NCI-H146 (cell line): ENCODE measurements at places on chromosomes 11 and 22.

- no peak for DNase-seq
Observed at GRCh38 chr11:34793666-34794065, 122.5 kb downstream of the APIP start.

DNA sequence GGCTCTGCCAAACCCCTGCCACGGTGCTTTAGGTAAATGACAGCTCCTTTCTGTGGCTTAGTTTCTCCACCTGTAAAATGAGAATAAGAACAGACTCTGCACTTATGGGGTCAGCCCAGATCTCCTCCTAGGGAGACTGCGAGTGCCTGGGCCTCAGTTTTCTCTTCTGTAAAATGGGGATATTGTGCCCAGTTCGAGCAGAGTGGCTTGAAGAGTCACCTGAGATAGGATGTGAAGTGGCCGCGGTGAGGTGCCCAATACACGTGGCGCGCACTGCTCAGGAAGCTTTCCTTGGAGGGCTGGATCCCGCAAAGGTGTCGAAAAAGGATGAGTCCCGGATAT is 473 bp upstream of the EMID1 start:
- no peak for DNase-seq

- peak; percentile 48 for DNase-seq
Observed at GRCh38 chr11:848380-848931, 5.8 kb downstream of the TSPAN4 start.

DNA sequence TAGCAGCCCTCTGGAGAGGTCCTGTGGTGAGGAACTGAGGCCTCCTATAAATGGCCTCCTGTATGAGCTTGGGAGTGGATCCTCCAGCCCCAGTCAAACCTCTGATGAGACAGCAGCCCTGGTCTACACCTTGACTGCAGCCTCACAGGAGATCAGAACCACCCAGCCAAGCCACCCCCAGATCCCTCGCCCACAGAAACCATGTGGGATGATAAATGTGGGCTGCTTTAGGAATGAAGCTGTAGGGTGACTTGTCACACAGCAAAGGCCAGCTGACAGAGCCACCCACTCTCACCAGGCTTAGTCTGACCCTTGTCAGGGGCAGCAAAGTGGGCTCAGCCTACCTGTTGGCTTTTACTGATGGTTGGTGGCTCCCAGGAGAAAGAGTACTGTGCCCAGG is 6.5 kb upstream of the KCNQ1OT1 start:
- no peak for DNase-seq

DNA sequence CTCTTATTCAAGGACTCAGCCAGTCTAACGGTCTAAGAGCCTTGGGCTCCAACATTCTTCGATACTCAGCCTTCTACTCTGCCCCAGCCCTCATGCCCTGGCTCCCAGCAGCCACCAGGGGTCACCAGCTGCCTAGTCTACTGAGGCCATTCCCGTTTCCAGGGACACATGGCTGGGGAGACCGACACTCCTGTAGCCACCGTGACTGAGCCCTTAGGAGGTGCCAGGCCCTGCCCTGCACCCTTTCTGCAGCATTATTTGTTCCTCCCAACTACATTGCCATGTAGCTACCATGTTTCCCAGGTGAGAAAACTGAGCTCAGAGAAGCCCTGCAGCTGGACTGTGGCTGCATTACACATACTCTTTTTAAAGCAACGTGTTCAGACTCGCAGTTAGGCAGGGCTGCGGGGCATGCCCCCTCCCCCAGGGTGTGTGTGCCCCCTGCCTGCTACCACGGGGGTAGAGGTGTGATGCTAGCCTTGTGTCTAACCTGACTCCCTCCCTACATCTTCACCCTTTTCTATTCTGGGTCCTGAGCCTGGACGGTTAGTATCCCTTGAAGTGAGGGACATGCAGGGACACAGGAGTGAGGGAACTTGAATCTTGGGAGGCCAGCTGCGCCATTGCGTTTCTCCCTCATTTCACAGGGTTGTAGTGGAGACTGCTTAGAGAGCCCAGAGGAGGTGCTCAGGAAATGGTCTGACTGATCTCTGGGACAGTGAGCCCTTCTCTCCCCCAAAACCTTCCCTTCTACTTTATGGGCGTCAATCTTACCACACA is 17.5 kb downstream of the ATG16L2 start:
- DNase-seq: peak; percentile 70

DNA sequence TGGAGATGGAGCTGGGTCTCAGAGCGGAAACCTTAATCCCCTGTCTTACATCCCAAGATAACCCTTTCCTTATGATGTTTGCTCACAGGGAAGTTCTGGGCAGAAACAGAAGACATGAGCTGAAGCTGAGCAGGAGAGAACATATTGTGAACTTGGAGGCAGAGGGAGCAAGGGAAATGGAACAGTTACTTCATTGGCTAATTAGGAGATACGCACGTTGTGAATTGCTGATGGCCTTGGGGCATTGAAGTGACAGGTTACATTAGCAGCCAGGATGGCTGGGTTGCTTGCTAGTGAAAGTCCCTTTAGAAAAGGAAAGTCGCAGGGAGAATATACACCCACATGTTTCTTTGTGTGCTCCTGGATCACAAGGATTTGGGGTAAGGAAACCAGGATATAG is 48.7 kb downstream of the TENM4 start:
- no peak for DNase-seq

- DNase-seq: no peak
Observed at GRCh38 chr22:25833676-25834075, 91.7 kb downstream of the MYO18B start.

DNA sequence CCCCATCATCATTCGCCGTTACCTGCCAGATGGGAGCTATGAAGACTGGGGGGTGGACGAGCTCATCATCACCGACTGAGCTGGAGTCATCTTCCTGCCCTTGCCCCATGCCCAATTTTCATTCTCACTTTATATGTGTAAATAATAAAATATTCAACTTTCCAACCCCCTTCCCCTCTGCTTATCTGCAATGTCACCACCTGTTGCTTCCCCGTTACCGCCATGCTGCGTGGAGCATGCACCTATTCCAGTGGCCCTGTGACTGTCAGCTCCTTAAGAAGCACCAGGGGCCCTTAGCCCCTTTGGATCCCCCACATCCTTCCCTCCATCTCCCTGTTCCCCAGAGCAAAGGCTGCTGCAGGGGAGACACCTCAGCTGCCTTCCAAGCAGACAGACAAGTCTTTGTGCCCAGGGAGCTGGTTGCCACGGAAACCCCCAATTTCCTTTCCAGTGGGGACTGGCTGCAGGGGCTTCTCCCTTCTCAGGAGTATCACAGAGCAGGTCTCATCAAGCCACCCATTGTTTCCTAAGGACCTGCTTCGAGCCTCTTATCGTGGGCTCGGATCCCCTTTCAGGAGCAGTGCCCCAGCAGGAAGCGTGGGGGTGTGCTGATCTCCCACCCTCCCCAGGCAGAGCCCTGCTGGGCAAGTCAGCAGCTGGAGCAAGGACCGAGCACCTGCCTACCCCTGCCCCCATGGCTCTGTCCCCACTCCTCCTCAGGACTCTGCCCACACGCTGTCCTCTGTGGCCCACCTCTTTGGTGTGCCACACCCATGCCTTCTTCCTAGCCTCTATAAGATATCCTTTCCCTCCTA is 14.3 kb downstream of the POLR2F start:
- peak; percentile 18 for DNase-seq

DNA sequence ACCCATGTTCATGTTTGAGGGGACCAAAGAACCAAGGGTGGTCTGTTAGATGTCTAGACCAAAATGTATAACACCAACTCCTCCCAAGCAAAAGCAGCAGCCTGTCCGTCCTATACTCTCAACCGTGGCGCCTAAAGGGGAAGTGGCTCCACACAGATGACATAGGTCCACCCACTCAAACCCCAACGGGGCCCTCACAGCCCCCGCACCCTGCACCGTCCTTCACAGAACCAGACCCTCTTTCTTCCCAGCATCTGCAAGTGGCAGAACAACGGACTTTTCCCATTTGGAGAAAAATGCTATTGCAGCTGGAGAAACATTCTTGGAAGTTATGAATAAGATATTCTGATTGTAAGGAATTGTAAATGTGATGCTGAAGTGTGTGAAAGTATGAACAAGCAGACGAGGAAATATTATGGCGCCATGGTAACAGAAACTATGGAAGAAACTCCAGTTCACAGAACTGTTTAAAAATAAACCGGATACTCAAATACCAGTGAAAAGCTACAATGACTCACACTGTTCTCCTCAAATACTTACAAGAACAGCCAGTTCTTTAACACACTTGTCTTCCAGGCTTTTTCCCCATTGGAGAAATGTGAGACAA is 76.5 kb upstream of the ARFGAP3 start:
- no peak for DNase-seq

DNA sequence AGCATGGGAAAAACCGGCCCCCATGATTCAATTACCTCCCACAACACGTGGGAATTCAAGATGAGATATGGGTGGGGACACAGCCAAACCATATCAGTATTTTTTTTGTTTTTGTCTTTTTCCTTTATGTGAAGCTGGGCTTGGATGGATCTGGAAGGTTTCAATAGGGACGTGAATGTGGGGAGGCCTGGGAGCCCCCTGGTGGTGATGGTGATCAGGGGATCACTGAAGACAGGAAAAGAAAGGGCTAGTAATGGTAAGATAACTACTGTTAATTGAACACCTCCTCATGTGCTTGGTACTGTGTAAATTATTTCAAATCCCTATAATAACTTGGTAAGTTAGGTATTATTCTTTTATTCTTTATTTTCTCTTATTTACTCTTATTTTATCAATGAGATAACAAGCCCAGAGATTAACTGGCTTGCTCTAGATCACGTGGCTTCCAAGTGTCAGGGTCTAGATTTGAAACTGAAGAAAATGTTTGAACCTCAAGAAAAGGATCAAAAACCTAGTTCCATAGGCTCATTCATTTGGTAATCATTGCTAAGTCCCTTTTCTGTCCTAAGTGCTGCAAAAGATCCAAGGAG is 364.2 kb downstream of the TENM4 start:
- DNase-seq: peak; percentile 33

DNA sequence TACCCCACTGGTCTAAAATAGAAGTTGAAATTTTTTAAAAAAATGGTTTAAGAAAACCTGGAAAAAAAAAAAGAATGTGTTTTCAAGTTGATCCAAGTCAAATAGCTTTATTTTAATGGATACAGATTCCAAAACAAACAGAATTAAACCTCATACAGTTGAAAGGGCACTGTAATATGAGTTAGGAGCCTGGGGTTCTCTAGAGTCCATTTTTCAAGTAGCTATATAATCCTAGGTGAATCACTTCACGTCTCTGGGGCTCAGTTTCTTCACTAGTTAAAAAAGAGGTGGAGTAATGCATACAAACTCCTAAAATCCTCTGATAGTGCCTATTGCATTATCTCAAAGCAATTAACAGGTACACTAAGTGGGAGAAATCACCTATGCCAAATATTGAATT is 132.9 kb downstream of the BBOX1 start:
- DNase-seq: no peak

DNA sequence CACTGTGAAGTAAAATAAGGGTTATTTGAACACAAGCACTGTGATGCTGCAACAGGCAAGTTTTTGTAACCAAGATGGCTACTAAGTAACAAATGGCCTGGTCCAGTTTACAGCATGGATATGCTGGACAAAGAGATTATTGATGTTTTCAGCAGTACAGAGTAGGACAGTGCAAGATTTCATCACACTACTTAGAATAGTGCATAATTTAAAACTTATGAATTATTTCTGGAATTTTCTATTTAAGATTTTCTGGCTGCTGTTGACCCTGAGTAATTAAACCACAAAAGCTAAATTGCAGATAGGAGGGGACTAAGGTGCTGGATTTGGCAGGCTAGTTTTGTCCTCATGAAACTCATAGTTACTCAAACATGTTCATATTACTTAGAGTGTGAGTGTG is 33.1 kb downstream of the CEP295 start:
- DNase-seq: no peak

- no peak for DNase-seq
Observed at GRCh38 chr11:19697721-19698121, 14.9 kb upstream of the NAV2 start.

DNA sequence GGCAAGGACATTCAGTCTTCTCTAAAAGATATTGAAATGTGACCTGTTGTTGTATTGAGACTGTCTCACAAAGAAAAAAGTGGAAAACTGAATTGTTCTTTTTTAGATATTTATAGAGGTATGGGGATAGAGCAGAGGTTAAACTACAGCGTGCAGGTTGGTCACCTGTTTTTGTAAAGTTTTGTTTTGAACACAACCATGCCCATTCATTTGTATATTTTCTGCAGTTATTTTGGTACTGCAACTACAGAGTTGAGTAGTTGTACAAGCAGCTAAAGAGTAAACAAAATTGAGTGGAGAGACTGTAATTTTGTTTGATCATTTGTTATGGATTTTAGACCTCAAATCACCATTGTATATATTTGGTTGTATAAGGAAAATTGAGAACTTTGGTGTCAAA is 11.3 kb downstream of the EED start:
- DNase-seq: no peak

- DNase-seq: no peak
Observed at GRCh38 chr11:75355051-75355450, 3.6 kb upstream of the ARRB1 start.

- no peak for DNase-seq
Observed at GRCh38 chr22:27406389-27406861, 395.1 kb downstream of the MN1 start.

DNA sequence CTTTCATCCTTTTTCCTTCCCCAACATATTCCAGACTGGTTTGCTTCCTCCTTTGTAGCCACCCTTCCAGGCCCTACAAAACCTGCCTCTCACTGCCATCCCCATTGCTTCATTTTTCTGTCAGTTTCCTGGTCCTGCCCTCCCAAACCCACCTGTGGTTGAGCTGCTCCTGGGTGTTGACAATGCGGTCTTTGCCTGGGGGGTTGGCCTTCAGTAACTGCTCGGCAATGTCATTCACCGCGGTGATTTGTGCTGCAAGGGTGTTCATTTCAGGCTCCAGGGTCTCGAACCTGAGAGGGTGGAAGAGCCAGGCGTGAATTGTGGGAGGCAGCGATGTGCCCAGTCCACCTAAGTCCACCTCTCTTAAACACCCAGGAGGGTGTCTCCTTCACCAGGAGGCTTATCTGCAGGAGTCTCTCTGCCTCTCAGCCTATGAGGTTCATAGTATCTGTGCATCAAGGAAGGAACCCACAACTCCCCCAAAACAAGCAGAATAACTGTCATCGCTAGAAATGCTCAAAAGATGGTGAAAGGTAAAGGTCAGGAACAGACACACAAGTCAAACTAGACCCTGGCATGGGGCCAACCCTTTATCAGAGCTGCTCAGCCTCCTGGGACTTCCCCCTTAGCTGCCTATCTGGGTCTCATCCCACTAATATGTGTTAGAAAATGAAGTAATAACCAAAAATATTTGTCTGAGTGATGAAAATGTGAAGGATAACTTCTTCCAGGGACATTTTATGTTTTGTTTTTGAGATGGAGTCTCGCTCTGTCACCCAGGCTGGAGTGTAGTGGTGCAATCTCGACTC is 23.9 kb upstream of the RBM4B start:
- DNase-seq: no peak

GRCh38 chr22:19173047-19174035 is 5.2 kb downstream of the SLC25A1 start:
- no peak for DNase-seq
